ENCODE measurements at places on chromosomes 2 and 18. TPM values are rescaled to one million over a fixed set of nuclear protein-coding genes. Genes with fewer than 3 reads are reported as not detected.

Gene ANKRD62
- total RNA-seq, result not detected

DNA sequence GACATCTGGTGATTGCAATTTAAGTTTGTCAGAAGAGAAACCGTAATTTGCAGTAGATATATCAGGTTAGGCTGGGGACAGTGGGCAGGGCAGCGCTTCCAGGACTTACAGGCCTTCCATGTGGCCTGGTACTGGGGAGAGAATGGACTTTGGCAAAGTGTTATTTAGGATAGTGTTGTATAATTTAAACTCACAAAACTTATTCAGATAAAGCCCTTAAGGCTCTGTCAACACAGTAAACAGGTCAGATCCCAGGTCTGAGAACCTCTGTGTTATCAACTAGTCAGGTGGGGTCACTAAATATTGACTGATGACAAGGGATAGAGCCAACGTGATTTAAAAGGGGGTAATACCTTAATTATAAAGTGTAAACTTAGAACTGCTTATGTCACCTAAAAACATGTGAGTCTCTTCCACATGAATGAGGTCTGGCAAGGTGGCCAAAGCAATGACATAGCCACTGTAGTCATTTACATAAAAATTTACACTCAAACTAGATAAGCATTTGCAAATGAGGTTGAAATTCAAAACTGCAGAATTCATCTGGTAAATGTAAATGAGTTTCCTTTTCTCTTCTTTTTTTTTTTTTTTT is 80.2 kb upstream of the DNMT3A start:
- no peak for DNase-seq

GRCh38 chr2:16617282-16618266 is 48.1 kb downstream of the CYRIA start:
- DNase-seq, result no peak

GRCh38 chr2:232438951-232439757 is 16.8 kb upstream of the ALPI start:
- peak; percentile 67 for DNase-seq

DNA sequence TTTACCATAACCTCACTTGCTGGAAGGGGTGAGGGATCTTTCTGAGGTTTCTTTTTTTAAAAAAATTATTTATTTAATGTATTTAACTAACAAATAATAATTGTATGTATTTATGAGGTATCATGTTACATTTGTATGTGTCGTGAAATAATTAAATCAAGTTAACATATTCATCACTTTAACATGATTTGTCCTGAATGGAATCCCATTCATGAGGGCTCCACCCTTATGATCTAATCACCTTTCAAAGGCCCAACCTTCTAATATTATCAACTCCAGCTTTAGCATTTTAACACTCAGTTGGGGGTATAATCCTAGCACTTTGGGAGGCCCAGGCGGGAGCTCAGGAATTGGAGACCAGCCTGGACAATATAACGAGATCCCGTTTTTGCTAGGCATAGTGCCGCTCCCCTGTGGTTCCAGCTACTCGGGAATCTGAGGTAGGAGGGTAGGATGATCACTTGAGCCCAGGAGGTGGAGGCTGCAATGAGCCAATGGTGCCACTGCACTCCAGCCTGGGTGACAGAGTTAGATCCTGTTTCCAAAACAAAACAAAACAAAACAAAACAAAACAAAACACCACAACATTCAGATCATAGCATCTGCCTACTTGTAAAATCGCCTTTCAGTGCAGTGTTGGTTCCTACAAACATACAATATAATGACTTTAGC is 1.1 kb upstream of the TAF4B start:
- DNase-seq, result no peak

GRCh38 chr2:29892585-29893259 is 28.7 kb downstream of the ALK start:
- DNase-seq, result no peak

GRCh38 chr2:235599596-235600338 is 105.9 kb downstream of the AGAP1 start:
- no peak for DNase-seq

- no peak for DNase-seq
These were observed 71.7 kb downstream of the TPGS2 start for GRCh38 chr18:36757081-36757480.

Measured in aorta (tissue), 5 donors.